Activated naive CD4-positive, alpha-beta T cell (primary cell): ENCODE measurements at places on chromosomes 4 and X.
A peak's percentile ranks its signal among the peaks of the same experiment; 100 is the strongest.

DNA sequence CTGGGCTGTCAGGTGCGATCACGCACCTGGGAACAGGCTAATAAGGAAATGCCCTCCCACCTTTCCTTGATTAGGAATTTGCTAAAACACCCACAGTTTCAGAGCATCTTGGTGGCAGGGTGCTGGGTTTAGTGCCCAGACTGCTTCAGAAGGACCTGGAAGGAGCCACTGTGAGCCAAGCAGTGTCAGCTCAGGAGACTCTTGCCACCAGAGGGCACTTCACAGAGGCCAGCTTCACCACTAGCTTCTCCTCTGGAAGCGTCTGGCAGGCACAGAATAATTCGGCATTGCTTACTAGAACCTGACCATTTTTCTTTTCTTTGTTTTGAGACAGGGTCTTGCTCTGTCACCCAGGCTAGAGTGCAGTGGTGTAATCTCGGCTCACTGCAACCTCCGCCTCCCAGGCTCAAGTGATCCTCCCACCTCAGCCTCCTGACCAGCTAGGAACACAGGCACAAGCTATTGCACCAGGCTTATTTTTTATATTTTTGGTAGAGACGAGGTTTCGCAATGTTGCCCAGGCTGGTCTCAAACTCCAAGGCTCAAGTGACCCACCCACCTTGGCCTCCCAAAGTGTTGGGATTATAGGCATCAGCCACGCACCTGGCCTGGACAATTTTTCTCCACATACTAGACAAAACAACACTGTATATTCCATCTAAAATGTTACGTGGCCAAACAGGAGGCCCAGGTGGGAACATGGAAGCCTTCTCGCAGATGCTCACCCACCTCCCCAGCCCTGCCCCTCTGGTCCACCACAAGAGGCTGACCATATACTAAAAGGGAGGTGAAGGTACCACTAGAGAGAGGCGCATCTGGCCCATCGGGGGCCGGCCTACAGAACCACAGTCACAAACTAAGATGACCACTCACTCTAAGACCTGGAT is 14.1 kb downstream of the NOP14 start:
- DNase-seq: no peak

DNA sequence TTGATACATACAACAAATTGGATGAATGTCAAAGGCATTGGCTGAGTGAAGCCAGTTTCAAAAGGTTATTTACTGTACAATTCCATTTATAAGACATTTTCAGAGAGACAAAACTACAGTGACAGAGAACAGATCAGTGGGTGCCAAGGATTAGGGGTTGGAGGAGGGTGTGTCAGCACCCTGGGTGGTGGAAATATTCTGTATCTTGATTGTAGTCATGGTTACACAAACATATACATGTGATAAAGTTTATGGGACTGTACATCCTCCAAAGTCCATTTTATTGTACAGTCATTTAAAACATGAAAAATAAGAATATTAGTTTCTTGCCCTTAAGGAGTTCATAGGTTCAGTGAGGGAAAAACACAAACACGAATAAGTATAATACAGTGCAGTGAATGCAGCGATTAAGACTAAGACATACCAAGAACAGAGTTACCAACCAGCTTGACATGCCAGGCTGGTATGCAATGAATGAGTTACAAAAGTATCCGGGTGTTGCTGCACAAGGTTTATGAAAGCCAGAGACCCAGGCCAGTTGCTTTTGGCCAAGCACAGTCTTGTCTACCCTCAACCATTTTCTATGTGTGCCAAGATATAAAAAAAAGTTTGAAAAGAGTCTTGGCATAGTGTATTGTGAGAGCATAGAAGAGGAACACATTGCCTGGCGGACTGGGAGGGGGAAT is 123.6 kb downstream of the MSL3 start:
- DNase-seq: no peak

DNA sequence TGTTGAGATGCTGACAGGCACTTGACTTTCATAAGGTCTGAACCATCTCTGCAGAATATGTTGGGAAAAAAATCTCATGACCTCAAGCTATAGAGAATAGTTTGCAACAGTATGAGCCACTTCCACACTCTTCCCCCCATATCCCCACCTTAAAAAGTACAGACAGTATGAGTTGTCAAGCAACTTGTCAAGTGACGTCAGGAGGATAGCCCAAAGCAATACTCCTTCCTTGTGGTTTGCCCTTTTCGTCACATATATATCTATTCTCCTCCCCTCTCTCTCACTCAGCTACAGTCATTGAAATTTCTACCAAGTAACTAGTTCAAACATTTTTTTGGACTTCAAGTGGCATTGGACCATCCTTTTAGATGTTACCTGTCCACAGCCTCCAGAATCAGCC is 67.7 kb downstream of the MCF2 start:
- no peak for DNase-seq

DNA sequence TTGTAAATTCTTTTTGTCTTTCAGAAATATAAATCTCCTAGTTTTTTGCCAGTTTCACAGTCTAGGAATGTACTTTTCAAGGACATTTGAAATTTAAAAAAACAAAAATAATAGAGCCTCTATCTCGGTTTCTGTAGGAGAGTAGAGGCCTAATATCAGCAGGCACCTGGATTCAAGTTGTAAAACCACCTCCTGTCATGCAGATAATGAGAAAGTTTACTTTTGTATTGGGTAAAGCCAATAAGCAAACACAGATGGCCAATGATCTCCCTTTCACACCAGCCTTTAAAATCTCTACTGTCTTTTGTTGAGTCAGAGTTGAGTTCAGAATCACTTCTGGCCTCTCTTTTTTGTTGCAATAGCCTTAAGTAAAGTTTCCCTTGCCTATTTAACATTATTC is 1499.9 kb downstream of the PCDH18 start:
- DNase-seq: no peak

DNA sequence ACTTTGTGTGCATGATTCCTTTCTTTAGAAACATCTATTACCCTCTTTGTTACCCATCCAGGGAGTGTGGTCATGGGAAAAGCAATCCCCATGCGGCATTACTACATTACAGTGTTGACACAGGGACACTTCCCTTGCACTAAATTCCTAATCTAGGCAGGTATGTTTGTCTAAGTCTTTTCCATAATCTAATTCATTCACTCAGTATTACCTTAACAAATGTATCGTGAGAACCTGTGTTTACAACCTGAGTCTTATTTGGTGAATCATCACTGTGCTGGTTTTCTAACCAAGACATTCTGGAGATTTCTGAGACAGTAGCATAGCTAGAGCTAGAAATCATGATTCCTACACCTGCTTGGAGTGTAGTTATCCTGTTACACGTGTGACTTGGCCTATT is 326.8 kb downstream of the BMPR1B start:
- no peak for DNase-seq

- no peak for DNase-seq
Observed at GRCh38 chr4:41832961-41833360, 84.4 kb upstream of the PHOX2B start.

DNA sequence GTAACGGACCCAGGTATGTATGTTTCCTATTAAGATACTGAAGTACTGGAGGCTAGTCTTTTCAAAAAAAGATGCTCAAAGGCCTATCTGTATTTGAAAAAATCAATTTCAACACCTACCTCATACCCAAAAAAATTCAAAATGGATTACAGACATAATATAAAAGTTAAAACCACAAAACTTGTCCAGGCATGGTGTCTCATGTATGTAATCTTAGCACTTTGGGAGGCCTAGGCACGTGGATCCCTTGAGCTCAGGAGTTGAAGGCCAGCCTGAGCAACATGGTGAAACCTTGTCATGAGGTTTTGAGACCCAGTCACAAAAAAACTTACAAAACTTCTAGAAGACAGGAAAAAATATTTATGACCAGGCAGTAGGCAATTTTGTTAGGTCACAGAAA is 16.7 kb downstream of the RBMX start:
- DNase-seq: no peak

GRCh38 chrX:53974529-53974928 is 69.7 kb downstream of the PHF8 start:
- no peak for DNase-seq

DNA sequence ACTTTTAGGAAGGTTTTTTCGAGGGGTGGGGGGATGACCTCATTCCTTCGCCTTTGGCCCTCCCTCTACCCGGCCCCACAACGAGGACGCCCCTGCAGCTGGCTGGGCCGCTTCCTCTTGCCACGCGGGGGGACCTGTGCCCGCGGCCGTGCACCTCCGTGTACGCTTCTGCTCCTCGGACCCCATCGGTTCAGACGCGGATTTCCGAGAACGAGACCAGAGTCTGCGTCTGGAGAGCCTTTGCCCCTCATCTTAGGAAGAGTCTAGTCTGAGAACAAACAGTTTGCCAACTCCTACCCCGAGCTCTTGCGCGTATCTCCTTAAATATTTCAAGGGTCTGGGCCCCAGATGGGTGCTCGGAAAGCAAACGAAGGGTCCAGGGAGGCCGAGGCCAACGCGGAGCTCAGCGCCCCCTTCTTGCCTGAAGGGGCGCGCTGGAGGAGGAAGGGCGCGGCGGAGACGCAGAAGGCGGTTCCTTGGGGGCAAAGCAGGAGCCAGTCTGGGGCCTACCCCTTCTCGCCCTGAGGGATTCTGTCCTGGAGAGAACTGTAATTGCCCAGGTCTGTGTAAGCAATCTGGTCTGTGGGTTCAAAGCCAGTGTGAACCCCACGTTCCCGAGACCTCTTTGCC is 3.9 kb upstream of the SFRP2 start:
- DNase-seq: no peak

DNA sequence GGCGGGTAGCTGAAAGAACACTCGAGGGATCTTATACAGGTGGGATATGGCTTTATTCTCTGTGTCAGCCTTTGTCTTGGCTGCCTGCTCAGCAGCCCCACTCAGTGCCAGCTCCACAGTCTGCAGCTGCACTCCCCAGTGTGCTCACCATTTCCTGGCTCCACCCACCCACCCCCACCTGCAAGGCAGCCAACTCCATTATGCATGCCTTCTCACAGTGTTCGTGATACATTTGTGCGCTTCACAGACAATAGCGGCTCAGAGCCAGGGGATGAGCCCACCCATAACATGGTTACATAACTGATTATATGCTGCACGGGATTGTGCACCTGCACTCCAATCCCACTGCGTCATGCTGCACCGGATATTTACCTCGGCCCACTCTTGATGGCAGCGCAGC is 8.8 kb upstream of the TMEM128 start:
- no peak for DNase-seq

DNA sequence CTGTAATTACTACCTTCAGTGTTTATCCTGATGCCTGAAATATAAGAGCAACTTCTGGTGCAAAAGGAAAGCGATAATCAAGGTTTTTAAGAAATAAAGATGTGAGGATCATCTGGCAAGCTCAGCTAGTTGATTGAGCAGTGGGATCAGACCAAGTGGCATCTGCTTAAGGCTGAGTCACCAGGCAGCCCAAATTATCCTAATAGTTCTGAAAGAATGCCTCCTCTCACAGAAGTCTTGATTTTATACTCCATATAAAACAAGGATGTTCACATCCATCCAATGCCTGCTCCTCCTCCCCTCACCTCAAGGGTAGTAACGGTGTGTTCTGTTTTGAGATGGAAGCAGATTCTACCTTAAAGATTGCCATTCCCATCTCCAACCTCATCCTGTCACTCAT is 134.5 kb upstream of the RASGEF1B start:
- no peak for DNase-seq

- DNase-seq: no peak
Observed at GRCh38 chr4:116486401-116486800, 599.0 kb downstream of the TRAM1L1 start.

- DNase-seq: no peak
Observed at GRCh38 chr4:127578967-127579366, 53.8 kb upstream of the INTU start.

DNA sequence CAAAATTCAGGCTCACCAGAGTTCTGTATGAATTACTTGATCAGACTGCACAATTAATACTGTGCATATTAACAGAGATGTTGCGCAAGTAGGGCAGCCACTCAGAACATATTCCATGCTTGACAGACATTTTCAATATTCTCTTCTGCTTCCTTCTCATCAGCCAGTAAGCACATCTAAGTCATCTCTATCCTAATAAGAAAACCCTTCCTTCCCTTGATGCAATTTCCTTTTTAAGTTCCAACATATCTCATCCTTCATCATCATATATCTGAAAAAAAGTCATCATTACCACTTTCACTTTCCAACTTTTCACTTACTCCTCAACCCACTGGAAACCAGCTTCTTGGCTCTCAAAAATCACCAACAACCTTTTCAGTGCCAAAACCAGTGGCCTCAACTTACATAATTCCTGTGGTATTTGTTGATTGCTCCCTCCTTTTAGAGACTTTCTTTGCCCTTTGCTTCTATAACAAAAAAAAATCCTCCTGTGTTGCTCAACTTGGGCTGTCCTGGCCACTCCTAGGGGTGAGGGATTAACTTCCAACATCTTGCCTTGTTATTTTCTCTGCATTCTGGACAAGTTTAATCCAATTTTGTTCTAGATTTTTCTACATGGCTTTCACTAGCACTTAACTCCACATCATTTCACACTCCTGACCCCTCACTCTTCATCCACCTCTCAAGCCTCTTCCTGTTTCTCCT is 14.1 kb downstream of the MBNL3 start:
- DNase-seq: no peak

DNA sequence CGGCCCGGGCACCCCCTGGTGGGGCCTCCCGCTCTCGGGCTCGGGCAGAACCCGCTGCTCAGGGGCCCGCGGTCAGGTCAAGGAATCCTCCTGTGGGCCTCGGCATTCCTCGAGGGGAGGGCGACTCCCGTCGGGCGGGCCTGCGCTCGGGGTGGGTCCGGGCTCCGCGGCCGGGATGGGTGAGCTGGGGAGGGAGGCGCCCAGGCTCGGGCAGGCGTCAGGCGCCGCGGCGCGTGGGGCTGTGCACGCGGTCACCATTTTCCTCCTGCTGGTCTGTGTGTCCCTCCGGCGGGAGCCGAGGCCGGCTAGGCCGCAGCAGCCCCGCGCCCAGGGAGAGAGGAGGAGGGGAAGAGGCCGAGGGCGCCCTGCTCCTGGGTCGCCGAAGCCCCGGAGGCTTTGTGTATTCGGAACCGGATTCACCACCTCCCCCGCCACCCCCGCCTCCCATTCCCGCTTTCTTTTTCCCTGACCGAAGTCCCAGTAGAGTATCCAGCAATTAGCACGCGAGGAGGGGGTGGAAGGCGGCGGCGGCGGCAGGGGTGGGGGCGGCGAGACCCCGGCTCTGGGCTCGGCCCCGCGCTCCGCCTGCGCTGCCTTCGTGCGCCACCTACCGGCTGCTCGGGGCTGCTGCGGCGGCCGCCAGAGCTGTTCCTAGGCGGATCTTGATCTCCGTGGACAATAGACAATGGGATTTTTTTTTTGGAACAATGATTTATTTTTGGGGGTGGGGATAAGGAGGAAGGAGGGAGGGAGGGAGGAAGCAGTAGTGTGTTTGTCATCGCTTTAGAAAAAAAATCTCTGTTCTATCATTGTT is 99.0 kb upstream of the MAML3 start:
- DNase-seq: peak; percentile 29
